ENCODE measurements at places on chromosomes 2 and 18.

- no peak for DNase-seq
Measured at GRCh38 chr2:190513877-190514276, 20.6 kb downstream of the NEMP2 start.

DNA sequence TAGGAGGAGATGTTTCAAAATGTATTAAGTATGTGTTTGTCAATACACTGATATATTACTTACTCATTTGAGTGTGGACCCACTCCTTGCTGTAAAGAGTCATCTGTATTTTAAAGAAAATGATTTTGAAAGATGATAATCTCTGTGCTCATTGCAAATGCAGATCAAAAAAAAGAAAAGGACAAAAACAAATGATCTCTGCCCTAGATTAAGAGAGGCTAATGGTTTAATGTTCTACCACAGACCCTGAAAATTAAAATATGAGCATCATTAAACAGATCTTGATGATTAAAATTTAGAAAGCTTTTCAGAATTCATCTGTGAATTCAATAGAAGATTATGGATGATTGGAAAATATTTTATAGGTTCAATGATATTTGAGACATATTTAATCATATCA is 136.5 kb downstream of the CNTNAP5 start:
- no peak for DNase-seq

DNA sequence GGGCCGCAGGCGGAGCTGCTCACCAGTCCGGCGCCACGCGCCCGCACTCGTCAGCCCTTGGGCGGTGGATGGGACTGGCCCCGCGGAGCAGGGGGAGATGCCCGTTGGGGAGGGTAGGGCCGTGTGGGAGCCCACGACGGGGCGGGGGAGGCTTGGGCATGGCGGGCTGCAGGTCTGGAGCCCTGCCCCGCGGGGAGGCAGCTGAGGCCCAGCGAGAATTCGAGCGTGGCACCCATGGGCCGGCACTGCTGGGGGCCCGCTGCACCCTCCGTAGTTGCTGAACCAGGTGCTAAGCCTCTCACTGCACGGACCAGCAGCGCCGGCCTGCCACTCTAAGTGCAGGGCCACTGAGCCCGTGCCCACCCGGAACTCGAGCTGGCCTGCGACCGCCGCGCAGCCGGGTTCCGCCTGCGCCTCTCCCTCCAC is 182.4 kb upstream of the ERBB4 start:
- no peak for DNase-seq

DNA sequence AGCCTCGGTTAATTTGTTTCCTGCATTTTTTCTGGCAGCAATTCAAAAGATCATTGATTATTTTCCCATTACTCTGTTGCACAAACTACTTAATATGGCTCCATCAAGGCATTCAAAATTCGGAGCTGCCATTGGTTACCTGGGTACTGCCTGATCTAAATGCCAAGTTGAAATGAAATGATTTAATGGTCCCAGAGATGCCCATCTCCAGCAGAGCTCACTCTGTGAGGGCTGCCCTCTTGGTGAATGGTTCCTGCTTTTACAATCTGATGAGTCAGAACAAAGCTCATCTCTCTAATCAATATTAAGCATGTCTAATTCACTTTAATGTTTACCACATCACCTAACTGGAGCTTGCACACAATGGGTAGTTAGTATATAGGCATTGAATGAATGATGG is 126.1 kb downstream of the CTNNA2 start:
- DNase-seq = no peak

DNA sequence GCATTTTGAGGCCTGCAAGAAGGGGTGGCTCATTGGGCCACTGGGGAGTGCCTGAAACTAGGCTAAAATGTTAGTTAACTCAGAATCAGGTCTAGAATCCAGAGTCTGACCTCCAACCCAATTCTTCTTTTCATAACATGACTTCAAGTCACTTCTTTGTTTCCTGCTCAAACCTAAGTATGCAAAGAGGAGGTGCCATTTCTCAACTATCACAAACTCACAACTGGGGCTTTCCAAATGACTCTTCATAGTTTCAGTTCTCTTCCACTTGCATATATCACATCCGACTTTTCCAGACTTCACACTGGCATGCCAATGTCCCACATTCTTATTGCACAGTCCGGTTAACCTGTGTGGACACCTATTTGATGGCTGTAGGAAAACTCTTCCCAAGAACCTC is 211.6 kb downstream of the TCF4 start:
- DNase-seq = no peak

- DNase-seq = no peak
Measured at GRCh38 chr18:48836231-48836805, 114.4 kb downstream of the SMAD7 start.

GRCh38 chr18:59877361-59877760 is 22.4 kb upstream of the PMAIP1 start:
- no peak for DNase-seq

GRCh38 chr18:45034179-45034578 is 353.5 kb downstream of the SETBP1 start:
- DNase-seq = no peak

Measured in large intestine (tissue), 12 donors.